GOT3 (cell line): ENCODE measurements at places on chromosomes 5 and 9.

DNA sequence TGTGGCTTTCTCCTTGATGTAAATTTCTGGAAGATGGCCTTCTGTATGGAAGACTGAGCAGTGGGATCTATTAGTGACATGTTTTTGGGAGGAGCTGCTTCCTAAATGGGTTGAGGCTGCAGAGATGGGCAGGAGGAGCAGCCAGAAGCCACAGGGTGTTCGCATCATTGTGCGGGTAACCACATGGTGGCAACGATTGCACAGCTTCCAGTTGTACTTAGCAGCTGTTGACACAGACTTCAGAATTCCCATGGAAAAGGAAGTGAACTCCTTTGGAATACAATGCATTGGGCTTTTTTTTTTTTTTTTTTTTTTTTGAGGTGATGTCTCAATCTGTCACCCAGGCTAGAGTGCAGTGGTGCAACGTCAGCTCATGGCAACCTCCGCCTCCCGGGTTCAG is 297.3 kb downstream of the NR3C1 start:
- DNase-seq, result no peak

DNA sequence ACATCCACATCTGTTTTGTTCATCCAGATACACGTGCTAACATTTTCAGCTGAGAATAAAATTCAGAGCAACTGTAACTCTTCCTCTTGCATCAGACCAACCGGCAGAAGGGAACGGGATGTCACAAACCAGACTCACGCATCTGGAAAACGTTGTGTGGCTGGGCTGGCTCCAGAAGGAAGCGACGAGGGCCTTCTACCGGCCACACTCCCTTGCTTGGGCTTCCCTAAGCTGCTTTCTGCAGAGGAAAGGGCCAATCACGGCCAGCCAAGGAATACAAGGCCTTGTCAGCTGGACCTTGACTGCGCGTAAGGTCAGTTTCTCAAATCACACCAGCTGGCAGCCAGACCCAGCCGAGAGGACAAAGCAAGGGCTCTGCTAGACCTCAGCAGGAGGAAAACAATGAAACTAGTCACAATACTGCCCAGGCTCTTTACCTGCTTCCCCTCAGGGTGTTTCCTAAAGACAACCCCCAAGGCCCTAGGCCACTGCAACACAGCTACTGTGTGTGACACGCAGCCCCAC is 106.1 kb downstream of the THBS4 start:
- DNase-seq, result no peak

DNA sequence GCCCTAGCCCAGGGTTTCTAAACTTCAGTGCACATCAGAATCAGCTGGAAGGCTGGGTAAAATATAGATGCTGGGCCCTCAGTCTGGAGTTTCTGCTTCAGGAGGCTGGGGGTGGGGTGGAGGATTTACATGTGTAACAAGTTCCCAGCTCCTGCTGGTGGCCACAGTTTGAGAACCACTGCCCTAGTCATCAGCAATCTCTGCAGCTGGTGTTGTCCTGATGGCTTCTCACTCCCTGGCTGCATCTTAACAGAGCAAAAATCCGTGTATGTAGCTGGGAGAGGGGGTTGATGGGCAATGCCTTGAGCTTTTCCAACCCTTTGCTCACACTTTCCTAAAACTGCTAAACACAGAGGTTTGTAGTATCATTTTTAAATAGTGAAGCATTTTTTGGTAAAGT is 186.0 kb upstream of the KLF9 start:
- DNase-seq, result no peak

DNA sequence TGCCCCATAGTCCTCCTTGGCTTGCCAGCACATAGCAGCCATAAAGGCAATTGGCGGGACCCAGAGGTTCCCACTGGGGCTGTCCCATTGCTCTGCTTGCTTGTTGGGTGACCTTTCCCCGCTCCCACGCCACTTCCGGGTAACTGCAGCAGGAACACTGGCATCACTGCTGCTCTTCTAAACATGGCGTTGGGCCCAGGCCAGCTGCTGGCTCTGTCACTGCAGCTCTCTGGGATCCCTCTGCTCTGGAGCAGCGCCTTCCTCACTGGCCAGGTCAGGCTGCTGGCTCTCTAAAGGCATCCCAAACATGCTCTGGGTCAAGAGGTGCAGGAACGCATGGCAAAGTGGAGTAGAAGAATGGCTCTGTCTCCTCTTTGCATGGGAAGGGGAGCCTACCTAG is 92.9 kb downstream of the DRD1 start:
- no peak for DNase-seq

DNA sequence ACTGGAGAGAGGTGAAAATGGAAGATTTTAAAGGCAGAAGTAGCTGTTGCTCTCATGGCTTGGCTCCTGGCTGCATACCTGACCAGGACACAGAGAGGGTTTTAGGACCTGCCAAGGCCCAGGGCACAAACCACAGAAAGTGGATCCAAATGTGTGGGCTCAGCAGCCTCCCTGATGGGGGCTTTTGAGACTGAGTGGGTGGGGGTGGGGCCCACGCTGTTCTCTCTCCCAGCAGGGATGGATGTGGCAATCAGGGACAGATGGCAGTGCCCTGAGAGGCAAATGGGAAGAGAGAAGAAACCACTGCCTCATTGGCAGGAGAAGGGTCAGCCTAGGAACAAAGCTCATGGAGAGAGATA is 34.9 kb upstream of the TIFAB start:
- no peak for DNase-seq
